ENCODE measurements at places on chromosomes 7 and 10. TPM values are rescaled to one million over a fixed set of nuclear protein-coding genes. Genes with fewer than 3 reads are reported as not detected.

GRCh38 chr7:2037301-2037807, 195.4 kb downstream of the MAD1L1 start:
- H3K27me3 ChIP-seq, result no peaks in the 10 kb centered on the region
- no peak for DNase-seq
- H3K4me1 ChIP-seq, result no peaks in the 10 kb centered on the region
- H3K36me3 ChIP-seq, result peaks cover 10% of the 10 kb centered on the region

GRCh38 chr7:105759670-105760550, 116.5 kb downstream of the ATXN7L1 start:
- peak; percentile 66 for DNase-seq
- peaks cover 5% of the 10 kb centered on the region for H3K4me1 ChIP-seq
- no peak overlapping the region for H3K4me3 ChIP-seq
- no peaks in the 10 kb centered on the region for H3K36me3 ChIP-seq

DNA sequence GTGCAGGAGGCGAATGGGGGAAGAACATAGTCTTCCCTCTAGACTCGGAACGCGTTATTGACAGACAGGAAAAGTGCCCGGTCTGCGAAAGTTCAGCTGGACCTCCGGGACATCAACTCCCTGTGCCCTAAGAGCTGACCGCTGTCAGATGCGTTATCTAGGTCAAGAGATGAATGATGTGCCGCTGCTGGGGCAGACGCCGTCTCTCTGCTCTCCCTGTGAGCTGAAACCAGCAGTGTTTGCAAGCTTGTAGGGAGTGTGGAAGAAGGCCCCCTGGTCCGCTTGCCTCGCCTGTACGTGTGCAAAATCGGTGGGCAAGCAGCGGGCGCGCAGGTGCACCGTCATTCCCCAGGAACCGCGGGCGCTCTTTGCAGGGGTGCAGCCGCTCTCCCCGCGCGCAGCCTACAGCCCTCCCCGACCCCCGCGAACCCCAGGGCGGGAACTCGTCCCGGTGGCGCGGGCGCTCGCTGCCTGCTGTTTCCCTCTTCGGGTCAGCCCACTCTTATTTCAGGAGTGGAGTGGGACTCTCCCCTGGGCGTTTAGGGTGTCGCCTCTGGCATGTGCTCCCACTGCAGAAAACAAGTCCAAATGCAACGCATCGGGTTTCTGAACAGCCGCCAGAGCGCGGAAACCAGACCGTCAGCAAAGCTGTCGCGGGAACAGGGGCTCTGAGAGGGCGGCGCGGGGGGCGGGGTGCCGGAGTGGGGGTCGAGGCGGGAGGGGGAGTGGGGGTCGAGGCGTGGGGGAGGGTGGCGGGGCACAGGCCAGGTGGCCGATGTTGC, 1.8 kb upstream of the PFKFB3 start:
- no peak overlapping the region for H3K27ac ChIP-seq
- peak overlapping the region; percentile 73 for H3K4me3 ChIP-seq
- no peaks in the 10 kb centered on the region for H3K36me3 ChIP-seq
- peaks cover 23% of the 10 kb centered on the region for H3K4me1 ChIP-seq

GRCh38 chr10:63375859-63376258, 89.9 kb downstream of the JMJD1C start:
- no peaks in the 10 kb centered on the region for H3K4me1 ChIP-seq
- H3K27me3 ChIP-seq, result no peaks in the 10 kb centered on the region
- H3K36me3 ChIP-seq, result peaks cover 43% of the 10 kb centered on the region
- no peak overlapping the region for H3K4me3 ChIP-seq

VENTX gene
- total RNA-seq, result 11.5 TPM

GRCh38 chr10:22598478-22598877, 115.9 kb downstream of the PIP4K2A start:
- no peak overlapping the region for H3K27ac ChIP-seq
- DNase-seq, result no peak
- H3K4me1 ChIP-seq, result no peaks in the 10 kb centered on the region
- no peak overlapping the region for H3K4me3 ChIP-seq
- no peaks in the 10 kb centered on the region for H3K27me3 ChIP-seq

- DNase-seq, result no peak
- H3K4me1 ChIP-seq, result no peaks in the 10 kb centered on the region
- H3K4me3 ChIP-seq, result no peak overlapping the region
- H3K27ac ChIP-seq, result no peak overlapping the region
- H3K36me3 ChIP-seq, result no peaks in the 10 kb centered on the region
These were observed 53.8 kb upstream of the AGK start for GRCh38 chr7:141497391-141497790.

DNA sequence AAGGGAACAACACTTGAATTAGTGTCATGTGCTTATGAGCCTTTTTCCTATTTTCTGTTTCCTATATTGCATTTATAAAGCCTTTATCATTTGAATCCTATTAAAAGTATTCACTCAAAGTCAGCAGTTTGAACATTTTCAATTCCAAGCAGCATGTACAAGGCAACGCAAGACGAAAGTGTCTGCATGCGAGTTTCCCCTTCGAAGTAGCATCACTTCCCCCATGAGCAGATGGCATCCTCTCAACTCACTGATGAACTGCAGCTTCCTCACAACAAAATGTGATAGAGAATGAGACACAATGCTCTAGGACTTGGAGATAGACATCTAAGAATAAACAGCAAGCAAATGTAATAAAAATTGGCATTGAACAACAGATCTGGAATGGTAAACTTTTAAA, 270.7 kb downstream of the PRPF18 start:
- no peaks in the 10 kb centered on the region for H3K4me1 ChIP-seq
- H3K4me3 ChIP-seq, result no peak overlapping the region
- DNase-seq, result no peak

DNA sequence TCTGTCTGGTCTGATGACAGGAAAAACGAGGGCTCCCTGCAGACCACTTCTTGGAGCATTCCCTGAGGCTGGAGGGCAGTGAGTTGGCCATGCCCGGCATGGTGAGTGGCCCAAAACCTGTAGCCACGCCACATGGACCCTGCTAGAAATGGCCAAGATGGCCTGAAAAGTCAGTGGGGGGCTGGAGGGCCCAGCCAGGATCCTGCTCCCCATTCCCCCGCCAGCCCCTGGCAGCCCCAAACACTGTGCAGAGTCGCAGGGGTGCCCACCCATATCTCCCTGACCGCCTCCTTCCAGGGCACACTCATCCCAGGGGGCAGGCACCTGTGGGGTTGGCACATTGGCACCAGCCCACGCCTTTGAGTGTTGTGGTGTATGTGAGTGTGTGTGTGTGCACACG, 18.7 kb upstream of the PPP2R2D start:
- H3K27me3 ChIP-seq, result no peaks in the 10 kb centered on the region
- no peaks in the 10 kb centered on the region for H3K36me3 ChIP-seq
- DNase-seq, result no peak
- H3K27ac ChIP-seq, result no peak overlapping the region

GRCh38 chr10:52220947-52221346, 93.1 kb upstream of the DKK1 start:
- no peaks in the 10 kb centered on the region for H3K27me3 ChIP-seq
- no peak overlapping the region for H3K27ac ChIP-seq
- no peak for DNase-seq
- H3K36me3 ChIP-seq, result no peaks in the 10 kb centered on the region
- H3K4me3 ChIP-seq, result no peak overlapping the region

SFMBT2 gene
- 3.9 TPM for total RNA-seq

VWDE gene
- total RNA-seq, result 11.8 TPM

DNA sequence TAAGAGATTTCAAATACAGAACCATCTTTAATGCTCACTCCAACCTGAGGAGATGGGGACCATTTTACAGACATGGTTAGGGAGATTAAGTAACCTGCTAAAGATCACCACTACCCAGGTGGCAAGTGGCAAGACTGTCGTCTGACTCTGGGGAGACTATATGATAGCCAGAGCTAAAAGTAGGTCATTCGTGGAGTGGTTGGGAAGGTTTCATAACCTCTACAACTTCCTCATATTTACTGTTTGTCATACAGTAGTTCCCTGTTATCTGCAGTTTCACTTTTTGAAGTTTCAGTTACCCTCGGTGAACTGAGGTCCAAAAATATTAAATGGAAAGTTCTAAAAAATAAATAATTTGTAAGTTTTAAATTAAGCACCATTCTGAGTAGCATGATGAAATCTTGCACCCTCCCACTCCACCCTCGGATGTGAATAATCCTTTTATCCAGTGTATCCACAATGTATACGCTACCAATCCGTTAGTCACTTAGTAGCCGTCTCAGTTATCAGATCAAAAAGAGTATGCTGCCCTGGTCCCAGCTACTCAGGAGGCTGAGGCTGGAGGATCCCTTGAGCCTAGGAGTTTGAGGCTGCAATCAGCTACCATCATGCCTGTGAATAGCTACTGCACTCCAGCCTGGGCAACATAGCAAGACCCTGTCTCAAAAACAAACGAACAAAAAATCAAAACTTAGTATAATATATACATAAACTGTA, 14.9 kb upstream of the LGI1 start:
- DNase-seq, result no peak
- no peak overlapping the region for H3K4me3 ChIP-seq
- no peaks in the 10 kb centered on the region for H3K36me3 ChIP-seq
- H3K4me1 ChIP-seq, result peaks cover 8% of the 10 kb centered on the region

GRCh38 chr10:61986788-61987492, 85.4 kb downstream of the ARID5B start:
- DNase-seq, result peak; percentile 47
- no peaks in the 10 kb centered on the region for H3K27me3 ChIP-seq
- no peaks in the 10 kb centered on the region for H3K4me1 ChIP-seq
- H3K36me3 ChIP-seq, result no peaks in the 10 kb centered on the region

SPDYE2 gene
- total RNA-seq, result not detected

GRCh38 chr10:9296190-9296589, 1241.7 kb downstream of the GATA3 start:
- H3K27me3 ChIP-seq, result no peaks in the 10 kb centered on the region
- no peak for DNase-seq
- H3K4me3 ChIP-seq, result no peak overlapping the region
- H3K4me1 ChIP-seq, result no peaks in the 10 kb centered on the region
- H3K36me3 ChIP-seq, result no peaks in the 10 kb centered on the region

- H3K27ac ChIP-seq, result no peak overlapping the region
- H3K4me1 ChIP-seq, result no peaks in the 10 kb centered on the region
- H3K27me3 ChIP-seq, result no peaks in the 10 kb centered on the region
- no peak overlapping the region for H3K4me3 ChIP-seq
- no peak for DNase-seq
These were observed 95.0 kb upstream of the POM121L12 start for GRCh38 chr7:52940481-52940880.

DNA sequence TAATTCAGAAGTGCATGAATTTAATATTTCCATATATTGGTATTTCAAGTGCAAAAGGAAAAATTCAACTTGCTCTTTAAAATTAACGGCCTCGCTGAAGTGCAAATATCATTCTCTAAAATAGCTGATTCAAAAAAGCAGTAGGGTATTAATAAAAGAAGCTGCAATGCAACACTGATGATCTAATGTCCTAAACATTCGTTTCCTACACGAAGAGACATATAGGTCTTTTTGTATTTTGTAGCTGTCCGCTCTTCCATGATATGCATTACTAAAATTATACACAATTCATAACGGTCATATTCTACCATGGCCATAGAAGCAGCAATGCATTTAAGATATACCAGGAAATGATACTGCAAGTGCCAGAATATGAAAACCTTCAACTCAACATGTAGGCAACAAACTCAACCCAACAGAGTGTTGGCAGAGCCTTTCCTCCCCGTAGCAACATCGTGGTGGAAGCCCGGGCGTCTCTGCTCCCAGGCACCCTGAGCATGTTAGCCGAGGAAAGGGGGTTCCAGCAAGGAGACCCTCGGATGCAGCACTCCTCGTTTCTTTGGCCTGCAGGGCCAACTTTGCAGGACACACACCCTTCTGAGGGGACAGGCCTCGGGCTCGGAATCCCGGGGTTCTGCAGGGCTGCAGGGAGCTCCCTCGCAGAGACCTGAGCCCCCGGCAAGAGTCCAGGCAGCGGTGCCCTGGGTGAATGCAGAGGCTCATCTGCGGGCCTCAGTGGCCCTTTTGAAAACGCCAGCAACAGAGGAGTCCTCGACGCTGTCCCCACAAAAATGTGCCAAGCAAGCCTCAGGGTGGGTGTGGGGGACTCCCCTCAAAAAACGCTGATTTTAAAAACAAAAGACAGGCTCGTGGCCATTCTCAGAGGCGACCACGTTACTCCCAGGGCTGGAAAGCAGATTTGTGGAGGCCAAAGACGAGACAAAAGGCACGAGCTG, 1.6 kb downstream of the FAM171A1 start:
- H3K4me1 ChIP-seq, result peaks cover 4% of the 10 kb centered on the region
- peak overlapping the region; percentile 86 for H3K4me3 ChIP-seq
- H3K27ac ChIP-seq, result peak overlapping the region; percentile 87
- DNase-seq, result peak; percentile 71

GRCh38 chr7:131896165-131896863, 339.9 kb upstream of the PODXL start:
- H3K4me1 ChIP-seq, result peaks cover 19% of the 10 kb centered on the region
- no peaks in the 10 kb centered on the region for H3K36me3 ChIP-seq
- H3K27me3 ChIP-seq, result no peaks in the 10 kb centered on the region
- peak overlapping the region; percentile 53 for H3K4me3 ChIP-seq

DNA sequence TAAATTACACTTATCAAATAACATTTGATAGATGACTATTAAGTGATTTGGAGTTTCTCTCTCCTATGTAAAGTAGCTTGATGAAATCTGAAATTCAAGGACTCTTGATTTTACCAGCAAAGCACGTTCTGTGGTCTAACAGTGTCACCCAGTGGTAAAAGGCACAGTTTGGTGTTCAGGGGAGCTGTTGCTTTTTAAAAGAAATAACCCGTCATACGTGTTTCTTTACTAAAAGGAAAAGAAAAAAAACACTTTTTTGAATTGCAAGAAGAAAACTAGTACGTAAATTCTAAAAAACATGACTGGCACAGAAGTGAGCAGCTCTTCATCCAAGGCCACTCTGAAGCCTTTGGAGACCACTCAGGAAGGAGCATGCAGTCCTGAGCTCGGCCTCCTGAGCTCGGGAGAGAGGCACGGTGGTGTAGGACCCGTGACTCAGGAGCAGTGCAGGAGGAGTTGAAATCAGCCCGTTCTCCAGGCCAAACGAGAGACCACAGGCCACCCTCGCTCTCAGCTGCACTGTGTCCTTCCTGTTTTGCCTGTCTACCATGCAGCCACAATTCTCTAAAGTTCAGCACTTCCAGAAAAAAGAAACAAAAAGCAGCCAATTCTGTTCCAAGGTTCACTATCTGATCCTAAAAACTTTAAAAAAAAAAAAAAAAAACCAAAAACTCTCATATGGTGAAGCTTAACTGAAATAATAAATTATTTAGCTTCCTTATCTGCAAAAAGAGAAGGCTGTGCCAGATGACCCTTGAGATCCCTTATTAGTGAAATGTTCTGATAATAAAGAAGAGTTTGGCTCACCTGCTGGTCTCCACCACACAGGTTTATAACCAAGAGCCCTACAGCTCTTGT, 212.6 kb upstream of the FRMD4A start:
- H3K4me3 ChIP-seq, result no peak overlapping the region
- H3K27me3 ChIP-seq, result no peaks in the 10 kb centered on the region
- DNase-seq, result no peak
- H3K27ac ChIP-seq, result no peak overlapping the region
- no peaks in the 10 kb centered on the region for H3K36me3 ChIP-seq
- H3K4me1 ChIP-seq, result peaks cover 3% of the 10 kb centered on the region

- H3K27ac ChIP-seq, result no peak within 1 kb of the TSS
- H3K4me1 ChIP-seq, result no peaks in the 10 kb centered on the region
- H3K4me3 ChIP-seq, result peak within 1 kb of the TSS; percentile 82
- no peaks in the 10 kb centered on the region for H3K36me3 ChIP-seq
- peak; percentile 93 for DNase-seq
These were observed at the start of gene CADPS2 for GRCh38 chr7:122886357-122887081. Gene CADPS2, minus strand, starts transcription at chr7:122886460. Its CDS starts 123 bp downstream, at chr7:122886337.

GRCh38 chr7:74026406-74026902, 1.5 kb upstream of the ELN start:
- no peak for DNase-seq
- H3K4me3 ChIP-seq, result no peak overlapping the region
- no peaks in the 10 kb centered on the region for H3K27me3 ChIP-seq
- H3K4me1 ChIP-seq, result peaks cover 10% of the 10 kb centered on the region
- no peaks in the 10 kb centered on the region for H3K36me3 ChIP-seq

- H3K4me3 ChIP-seq, result no peak overlapping the region
- DNase-seq, result no peak
- no peak overlapping the region for H3K27ac ChIP-seq
- H3K4me1 ChIP-seq, result no peaks in the 10 kb centered on the region
These were observed 163.4 kb upstream of the MKLN1 start for GRCh38 chr7:131164025-131164925.

Data from endodermal cell (in vitro differentiated cells).